ENCODE measurements at places on chromosomes 2 and 18.

DNA sequence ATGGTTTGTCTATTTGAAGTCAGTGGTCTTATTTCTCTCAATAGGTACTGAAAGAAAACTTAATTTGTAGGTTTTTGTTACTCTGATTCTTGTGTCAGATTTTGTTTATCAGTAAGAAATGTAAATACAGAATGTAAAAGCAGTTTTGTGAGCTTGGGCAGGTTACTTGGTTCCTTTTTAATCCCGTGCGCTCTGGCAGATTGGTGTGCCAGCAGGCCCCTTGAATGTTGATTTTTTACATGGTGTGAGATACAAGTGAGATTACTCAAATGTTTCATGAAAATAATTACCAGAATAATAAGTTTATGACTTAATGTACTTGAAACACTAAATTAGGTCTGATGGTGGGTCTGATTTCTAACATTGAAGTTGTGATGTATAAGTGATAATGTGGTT lies 13.4 kb downstream of the HNRNPA3 start:
- no peak for DNase-seq

- no peak for DNase-seq
These were observed 99.5 kb upstream of the ITGB6 start for GRCh38 chr2:160299540-160299939.

- DNase-seq: no peak
These were observed 255.1 kb upstream of the MYT1L start for GRCh38 chr2:2586068-2586776.

GRCh38 chr2:202193881-202194353 lies 44.5 kb downstream of the SUMO1 start:
- DNase-seq: no peak

DNA sequence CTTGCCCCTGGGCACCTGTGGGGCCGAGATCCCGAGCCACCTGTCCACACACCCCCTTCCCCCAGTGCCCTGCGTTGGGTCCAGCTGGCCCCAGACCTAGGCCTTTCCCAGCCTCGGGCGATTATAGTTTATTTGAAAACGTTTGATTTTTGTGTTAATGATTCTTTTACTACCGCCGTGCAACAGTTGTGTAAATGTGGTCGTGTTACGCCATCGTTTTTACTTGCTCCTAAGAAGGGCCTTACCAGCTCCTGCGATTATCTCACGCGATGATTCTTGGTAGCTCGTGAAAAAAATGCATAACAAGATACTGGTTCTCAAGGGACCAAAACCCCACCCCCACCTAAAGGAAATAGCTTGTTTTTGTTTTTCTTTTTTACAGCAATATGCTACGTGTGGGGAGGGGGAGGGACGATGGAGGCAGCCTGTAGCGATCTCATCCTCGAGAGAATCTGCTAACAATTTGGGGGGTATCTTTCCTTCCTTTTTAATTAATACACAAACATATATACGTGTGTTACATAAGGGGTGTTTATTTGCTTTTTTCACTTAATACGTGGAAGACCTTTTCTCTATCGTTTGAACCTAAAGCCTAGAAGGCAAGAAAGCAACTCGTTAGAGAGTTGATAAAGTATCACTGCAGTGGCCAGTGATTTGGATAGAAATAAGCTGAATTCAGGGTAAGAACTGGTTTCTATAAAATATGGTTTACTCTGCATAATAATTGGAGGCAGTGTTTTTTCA lies 1.0 kb downstream of the ZDBF2 start:
- no peak for DNase-seq

DNA sequence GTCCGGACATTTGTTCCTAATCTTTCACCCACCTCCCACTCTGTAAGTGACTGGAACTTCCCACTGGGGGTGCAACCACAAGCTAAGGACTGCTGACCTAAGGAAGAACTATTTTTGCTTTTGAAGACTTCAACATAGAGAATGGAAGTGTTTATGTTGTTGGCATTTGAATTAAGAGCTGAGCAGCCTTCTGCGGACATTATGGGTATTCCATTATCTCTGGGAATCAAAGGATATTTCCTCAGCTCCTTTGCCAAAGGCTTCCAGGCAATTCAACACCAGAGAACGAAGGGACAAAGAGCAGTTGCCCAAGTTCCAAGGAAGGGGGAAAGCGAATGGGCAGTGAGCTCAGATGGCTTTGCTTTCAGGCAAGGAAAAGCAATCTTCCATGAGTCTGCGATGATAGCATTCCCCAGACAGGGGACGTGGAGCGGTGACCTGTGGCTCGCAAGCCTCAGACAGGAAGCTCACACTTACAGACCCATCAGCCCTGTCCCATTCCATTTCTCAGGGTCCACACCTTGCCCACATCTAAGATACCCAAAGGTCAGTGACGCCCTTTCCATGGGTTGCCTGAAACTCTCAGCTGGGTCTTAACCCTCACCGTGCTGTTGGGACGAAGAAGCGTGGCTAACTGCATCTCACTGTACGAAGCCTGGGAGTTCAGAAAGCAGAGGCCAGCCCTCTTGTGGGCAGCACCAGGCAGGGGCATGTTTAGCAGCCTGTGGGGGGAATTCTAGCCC lies 116.8 kb downstream of the COPS8 start:
- no peak for DNase-seq

- no peak for DNase-seq
These were observed 75.6 kb downstream of the COA5 start for GRCh38 chr2:98532756-98533155.

DNA sequence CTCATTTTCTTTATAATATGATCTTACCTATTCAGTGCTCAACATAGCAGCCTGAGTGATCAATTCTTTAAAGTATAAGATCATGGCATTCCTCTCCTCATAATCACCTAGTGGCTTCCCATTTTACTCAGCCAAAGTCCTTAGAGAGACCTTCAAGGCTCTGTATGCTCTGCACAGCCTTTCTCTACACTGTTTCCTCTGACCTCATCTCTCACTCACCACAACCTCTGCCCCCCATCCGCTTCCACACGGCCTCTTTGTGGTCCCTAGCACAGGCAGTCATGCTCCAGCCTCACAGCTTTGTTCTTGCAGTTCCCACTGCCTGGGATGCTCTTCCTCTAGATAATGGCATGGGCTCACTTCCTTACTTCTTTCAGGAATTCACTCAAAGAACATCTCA lies 109.2 kb downstream of the HIBCH start:
- no peak for DNase-seq

- DNase-seq: peak; percentile 62
These were observed 630 bp downstream of the PPM1G start for GRCh38 chr2:27408601-27409320.

DNA sequence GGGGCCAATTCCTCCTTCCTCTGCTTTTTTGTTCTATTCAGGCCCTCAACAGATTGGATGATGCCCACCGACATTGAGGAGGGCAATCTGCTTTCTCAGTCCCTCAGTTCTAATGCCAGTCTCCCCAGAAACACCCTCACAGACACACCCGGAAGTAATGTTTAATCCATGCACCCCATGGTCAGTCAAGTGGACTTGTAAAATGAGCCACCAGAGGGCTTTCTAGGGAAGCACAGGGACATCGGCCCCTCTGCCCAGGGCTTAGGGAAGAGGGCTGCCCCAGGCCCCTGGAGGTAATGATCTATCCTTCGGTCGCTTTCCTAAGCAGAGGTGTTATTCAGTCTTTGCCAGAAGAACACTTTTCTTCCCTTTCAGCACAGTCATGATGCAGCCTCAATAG lies 107.4 kb downstream of the PDCL3 start:
- DNase-seq: no peak

DNA sequence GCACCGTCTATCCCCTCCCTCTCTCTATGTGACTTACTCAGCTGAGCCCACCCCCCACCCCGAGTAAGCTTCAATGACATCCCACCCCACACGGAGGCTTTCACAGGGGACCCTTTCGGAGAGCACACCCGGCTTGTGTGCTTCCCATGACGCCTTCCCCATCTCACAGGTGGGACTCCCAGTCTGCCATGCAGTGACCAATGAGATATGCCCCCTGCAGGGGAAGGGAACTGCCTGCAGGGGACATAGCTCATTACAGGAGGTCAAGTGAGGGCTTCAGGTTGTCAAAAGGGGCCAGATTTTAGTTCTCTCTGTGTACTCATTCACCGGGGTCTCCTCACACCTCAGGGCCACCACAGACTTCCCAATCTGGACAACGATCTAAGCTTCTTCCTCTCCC lies 112.6 kb downstream of the GAREM1 start:
- DNase-seq: no peak

DNA sequence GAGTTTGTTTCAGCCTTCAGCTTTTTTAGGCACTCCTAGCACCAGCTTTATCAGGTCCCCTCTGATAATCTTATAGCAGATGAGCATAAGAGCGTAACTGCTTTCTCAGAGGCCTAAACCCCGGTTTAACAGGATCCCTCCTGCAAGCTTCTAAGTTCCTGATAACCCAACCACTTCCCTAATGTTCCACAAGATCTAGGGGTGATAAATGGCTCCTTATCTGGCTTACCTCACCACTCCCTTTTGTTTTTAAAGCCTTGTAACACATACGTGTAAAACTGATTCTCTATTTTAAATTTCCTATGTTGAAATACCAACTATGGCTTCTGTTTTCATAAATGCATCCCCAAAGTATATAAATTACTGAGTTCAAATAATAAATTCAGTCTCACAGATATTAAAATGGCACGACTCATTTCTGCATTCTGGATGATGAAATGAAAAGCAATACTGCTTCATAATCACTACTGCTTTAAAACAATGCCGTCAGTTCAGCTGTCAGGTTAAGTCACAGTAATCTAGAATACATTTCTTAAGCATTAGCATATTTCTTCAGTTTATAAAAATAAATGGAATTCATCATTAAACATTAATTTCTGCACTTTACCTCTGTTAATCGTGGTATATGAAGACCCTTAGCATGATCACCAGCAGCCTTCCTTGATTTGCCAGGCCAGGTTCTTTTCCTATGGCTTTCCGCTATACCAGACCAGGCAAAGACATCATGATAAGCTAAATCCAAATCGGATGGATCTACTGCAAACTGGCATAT lies 126.3 kb downstream of the C2orf74 start:
- peak; percentile 78 for DNase-seq

- DNase-seq: no peak
These were observed 201.5 kb upstream of the RAB6C start for GRCh38 chr2:129777762-129778583.

DNA sequence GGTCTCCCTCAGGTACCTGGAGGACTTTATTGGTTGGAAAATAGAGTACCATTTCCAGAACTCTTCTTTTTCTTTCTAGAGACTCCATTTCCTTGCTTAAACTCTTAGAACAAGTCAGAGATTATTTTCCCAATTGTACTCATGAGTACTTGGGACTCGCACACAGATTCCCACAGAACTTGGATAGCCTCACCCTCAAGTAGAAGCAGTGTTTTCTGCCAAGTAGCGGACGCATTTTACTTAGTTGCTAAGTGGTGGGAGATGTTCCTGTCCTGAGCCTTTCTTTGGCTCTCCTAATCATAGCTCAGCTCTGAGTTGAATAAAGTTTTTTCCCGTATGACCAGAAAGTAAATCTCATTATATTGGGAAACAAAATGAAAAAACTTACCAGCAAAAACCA lies 17.2 kb downstream of the SLC30A3 start:
- DNase-seq: no peak

- no peak for DNase-seq
These were observed 27.5 kb downstream of the TFCP2L1 start for GRCh38 chr2:121257480-121257840.

GRCh38 chr2:219309278-219309677 lies at the start of gene PTPRN:
Gene PTPRN, minus strand, starts transcription at chr2:219309401. Its CDS starts 69 bp downstream, at chr2:219309332.
- DNase-seq: no peak

DNA sequence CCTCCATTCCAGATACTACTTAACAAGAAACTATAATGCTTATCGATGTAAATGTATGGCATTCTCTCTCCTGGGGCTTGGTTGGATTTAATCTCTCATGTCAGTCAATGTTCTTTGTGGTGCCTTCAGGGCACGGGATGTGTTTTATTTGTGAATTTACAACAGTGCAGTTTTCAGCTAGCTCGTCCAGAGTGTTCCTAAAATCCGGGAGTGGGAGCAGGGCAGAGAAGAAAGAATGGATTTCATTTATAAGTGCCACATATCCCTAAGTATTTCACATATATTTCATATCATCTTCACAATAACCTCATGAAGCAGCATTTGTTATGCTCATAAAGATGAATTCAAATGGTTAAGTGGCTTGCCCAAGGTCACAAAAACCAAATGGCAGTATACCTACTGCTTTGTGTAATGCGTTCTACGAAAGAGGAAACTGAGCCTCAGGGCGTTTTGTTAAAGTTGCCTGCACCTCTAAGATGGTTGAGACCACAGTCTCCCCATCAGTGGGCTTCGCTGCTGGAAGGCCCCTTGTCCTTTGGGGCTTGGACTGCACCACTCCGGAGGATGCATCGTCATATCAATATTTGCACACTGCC lies 134.7 kb upstream of the MGAT5 start:
- peak; percentile 19 for DNase-seq

GRCh38 chr2:83115606-83116005 lies 1343.5 kb downstream of the SUCLG1 start:
- no peak for DNase-seq

DNA sequence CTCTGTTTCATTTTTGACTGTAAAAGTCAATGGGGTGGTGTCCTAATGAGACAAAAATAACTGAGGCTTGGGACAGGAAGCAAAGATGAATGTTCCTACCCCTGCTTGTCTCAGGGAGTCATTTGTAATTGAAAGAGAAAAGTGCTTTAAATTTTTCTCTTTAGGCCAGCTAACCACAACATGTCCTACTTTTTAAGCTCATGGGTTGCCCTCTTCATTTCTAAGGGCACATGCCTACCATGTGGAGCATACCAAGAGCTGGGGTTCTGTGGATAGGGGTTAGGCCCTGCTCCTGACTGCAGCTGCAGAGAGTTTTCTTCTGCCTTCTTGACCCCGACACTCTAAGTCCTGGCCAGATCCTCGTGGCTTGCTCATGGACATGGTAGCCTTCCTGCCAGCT lies 96.8 kb upstream of the ARL4C start:
- no peak for DNase-seq

Data from erythroblast (primary cell).